ENCODE measurements at places on chromosomes 13 and 19. TPM values are rescaled to one million over a fixed set of nuclear protein-coding genes. Genes with fewer than 3 reads are reported as not detected.

The CRX gene
- total RNA-seq: not detected

GRCh38 chr13:92829930-92830329 is 396.7 kb upstream of the GPC6 start:
- H3K36me3 ChIP-seq: no peaks in the 10 kb centered on the region
- H3K27ac ChIP-seq: no peak overlapping the region
- no peak overlapping the region for H3K4me3 ChIP-seq
- H3K27me3 ChIP-seq: no peaks in the 10 kb centered on the region
- no peaks in the 10 kb centered on the region for H3K4me1 ChIP-seq

GRCh38 chr13:111508164-111508870 is 187.9 kb downstream of the TEX29 start:
- no peak for DNase-seq
- H3K4me1 ChIP-seq: no peaks in the 10 kb centered on the region
- no peak overlapping the region for H3K4me3 ChIP-seq
- no peaks in the 10 kb centered on the region for H3K36me3 ChIP-seq
- H3K27ac ChIP-seq: no peak overlapping the region

The KCNN4 gene
- 31.9 TPM for total RNA-seq

The TBXA2R gene
- total RNA-seq: 2.8 TPM

DNA sequence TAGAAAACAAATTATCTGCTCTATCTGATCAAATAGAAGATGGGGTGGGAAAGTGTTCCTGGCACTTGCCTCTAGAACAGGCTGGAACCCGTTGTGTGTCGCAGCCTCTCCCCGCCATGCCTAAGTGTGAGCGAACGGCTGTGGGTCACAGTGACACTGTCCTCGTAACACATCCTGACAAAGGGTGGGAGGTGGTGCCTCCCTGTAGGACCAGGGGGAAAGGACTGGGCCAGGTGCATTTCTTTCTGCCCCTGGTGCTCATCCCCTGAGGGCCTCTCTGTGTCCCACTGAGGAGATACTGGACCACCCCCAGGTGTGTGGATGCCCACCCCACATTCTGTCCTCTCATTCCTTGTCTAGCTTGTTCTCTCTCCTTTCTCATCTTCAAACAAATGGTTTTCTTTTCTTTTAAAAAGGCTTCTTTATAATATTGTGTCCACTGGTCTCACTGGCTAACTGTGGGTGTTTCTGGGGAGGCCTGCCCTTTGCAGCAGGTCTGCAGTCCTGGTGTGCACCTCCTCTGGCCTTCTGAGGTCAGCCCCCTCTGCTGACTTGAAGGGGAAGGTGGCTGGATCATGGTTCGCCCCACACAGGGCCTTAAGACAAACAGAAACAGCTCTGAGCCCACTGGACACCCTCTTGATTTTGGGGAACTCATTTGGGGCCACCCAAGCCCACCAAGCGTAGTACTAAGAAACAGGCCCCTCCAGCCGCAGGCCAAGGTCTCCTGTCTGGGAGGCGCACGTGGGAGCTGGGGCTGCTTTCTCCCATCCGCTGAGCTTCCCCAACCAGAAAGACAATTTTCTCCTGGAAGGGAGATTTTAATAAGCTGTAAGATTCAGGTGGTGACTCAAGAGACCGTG is 152.5 kb upstream of the SOX1 start:
- H3K27me3 ChIP-seq: no peaks in the 10 kb centered on the region
- H3K4me1 ChIP-seq: no peaks in the 10 kb centered on the region
- DNase-seq: no peak
- H3K36me3 ChIP-seq: no peaks in the 10 kb centered on the region
- H3K27ac ChIP-seq: no peak overlapping the region

DNA sequence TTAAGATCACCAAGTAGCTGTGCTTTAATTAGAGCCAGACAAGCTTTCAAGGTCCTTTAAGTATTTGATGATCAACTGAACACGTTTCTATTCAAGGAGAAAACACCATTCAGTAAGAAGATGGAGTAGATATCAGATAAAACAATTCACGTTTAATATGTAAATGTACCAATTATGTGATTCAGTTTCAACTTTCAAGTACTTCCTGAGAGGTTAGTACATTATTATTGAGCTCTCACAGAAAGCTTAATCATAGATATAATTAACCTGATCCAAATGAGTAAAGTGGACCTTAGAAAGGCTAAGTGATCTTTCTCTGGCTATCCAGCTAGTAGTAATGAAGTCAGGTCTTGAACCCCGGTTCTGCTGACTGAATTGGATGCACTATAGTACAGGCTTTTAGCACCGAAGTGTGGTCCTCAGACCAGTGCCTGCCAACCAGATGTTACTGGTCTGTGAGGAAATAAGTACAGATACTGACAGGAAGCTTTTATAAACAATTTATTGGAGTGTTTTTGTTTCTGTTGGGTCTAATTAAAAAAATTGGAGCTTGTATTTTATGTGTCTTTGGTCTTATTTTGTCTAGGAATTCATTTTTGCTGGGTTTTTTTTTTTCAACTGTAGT is 10.2 kb downstream of the CLN5 start:
- H3K4me3 ChIP-seq: no peak overlapping the region
- no peak for DNase-seq
- no peak overlapping the region for H3K27ac ChIP-seq
- peaks cover 17% of the 10 kb centered on the region for H3K4me1 ChIP-seq
- peaks cover 51% of the 10 kb centered on the region for H3K36me3 ChIP-seq

DNA sequence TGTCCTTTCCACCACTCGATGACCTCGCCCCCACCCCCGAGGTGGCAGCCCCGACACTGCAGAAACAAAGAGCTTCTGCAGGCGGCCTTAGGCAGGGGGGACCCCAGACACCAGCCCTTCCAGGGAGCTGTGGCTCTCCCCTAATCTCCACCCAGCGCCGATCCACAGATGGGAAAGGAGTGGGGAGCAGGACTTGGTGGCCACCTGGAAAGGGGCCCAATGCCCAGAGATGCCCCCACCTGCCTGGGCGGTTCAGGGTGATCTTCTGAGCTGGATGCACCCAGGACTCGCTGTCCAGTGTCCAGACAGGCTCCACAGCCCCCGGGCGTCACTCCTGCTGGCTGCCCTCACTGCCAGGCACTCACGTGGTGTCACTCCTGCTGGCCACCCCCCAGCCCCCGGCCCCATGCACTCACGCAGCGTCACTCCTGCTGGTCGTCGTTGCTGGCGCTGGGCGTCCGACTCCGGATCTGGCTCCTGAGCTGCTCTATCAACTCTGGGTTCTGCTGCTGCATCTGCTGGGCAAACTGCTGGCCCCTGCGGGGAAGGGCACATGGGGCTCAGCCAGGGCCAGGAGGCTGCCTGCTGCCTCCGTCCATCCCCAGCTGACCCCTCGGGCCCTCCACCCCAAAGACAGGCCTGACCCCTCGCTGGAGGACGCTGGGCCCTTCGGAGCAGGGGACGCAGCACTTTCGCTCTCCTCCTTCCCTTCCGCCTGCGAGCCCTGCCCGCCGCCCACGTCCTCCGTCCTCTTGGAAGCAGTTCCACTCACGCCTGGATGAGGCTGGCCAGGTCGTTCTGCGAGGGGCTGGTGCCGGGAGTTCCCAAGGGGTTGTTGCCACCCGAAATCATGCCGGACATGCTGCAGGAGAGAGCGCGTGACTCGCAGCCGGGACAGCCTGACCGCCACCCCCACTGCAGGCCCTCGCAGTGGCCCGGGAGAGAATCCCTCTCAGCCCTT is 17.4 kb upstream of the SLC39A3 start:
- no peak for DNase-seq
- peaks cover 35% of the 10 kb centered on the region for H3K36me3 ChIP-seq
- peaks cover 7% of the 10 kb centered on the region for H3K4me1 ChIP-seq
- no peaks in the 10 kb centered on the region for H3K27me3 ChIP-seq
- no peak overlapping the region for H3K4me3 ChIP-seq
- H3K27ac ChIP-seq: no peak overlapping the region

DNA sequence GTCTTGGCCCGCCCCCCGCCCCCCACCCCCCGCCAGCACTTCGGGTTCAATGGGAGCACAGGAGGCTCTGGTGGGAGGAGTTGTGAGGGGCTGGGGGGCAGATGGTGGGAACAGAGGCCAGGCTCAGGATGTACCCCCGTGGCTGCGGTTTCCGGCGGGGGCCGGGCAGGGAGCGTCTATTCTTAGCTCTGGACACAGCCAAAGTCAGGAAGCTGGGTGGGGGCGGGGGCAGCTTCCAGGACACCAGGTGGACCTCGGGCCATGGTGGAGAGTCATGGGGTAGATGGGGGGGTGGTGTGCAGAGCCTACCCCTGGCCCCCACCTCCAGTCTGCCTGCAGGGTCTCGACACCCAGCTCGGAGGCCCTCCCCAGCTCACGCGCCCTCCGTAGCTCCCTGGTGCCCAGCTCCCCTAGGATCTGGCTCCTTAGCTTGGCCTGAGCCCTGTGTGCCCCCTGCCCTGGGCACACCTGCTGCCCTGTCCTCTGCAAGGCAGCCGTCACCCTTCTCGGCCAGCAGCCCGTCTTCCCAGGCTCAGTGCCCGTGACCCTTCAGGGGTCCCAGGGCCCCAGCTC is 2.2 kb upstream of the TBXA2R start:
- H3K27ac ChIP-seq: peak overlapping the region; percentile 60
- H3K4me1 ChIP-seq: peaks cover 19% of the 10 kb centered on the region
- DNase-seq: no peak
- H3K36me3 ChIP-seq: peaks cover 11% of the 10 kb centered on the region
- no peak overlapping the region for H3K4me3 ChIP-seq

The RXFP2 gene
- not detected for total RNA-seq

DNA sequence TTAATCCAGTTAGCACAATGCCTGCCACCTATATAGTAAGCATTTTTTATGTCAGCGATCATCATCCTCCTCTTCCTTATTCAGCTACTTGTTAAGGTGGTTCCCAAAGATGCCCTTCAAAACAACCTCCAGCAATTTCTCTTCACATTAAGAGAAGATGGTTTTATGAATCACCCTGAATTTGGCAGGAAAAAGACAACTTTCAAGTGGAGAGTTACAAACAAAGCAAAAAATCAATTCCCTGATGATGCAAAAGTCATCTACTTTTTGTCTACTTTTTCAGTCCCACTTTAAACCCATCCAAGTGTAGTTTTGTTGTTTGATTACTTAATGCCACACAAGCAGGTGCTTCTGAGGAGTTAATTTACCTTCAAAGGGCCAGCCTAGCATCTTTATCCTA is 139.1 kb upstream of the SERP2 start:
- H3K27ac ChIP-seq: no peak overlapping the region
- no peak overlapping the region for H3K4me3 ChIP-seq
- no peak for DNase-seq
- H3K4me1 ChIP-seq: peaks cover 10% of the 10 kb centered on the region
- no peaks in the 10 kb centered on the region for H3K36me3 ChIP-seq
- H3K27me3 ChIP-seq: peaks cover 9% of the 10 kb centered on the region
